Activated effector memory CD4-positive, alpha-beta T cell treated with Interleukin-2 at 50 U/mL for 16 hours (primary cell): ENCODE measurements at places on chromosomes 3 and 15.

DNA sequence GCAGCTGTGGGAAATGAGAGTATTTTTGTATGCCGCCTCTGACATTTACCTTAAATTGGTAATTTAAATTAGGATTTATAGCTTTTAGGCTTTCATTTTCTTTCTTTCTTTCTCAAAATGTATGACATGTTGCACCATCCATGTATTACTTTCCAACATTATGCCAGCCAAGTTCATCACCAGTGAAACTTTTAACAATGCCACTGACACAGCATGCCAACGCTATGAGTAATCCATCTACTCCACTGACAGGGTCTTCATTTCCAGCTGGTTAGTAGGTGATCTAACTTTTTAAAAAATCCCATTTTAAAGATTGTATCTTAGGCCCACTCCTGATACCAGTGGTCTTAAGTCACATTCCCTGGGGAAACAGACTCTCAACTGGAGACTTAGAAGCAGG is 21.8 kb upstream of the CLDN16 start:
- no peak for DNase-seq

- no peak for DNase-seq
Observed at GRCh38 chr3:132522353-132522752, 74.7 kb upstream of the ACKR4 start.

- DNase-seq, result no peak
Observed at GRCh38 chr3:135528413-135529015, 437.0 kb upstream of the PPP2R3A start.

GRCh38 chr15:73986776-73987056 is 5.4 kb downstream of the STOML1 start:
- no peak for DNase-seq

DNA sequence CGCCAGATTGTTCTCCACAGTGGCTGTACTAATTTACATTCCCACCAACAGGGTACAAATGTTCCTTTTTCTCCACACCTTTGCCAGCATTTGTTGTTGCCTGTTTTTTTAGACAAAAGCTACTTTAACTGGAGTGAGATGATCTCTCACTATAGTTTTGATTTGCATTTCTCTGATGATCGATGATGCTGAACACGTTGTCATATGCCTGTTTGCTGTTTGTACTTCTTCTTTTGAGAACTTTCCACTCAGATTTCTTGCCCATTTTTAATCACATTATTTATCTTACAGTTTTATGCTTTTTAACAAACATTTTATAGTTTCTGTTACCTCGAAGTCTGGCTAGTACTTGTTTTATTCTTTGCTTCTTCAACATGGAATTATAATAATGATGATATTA is 643.7 kb upstream of the ALCAM start:
- DNase-seq, result no peak

DNA sequence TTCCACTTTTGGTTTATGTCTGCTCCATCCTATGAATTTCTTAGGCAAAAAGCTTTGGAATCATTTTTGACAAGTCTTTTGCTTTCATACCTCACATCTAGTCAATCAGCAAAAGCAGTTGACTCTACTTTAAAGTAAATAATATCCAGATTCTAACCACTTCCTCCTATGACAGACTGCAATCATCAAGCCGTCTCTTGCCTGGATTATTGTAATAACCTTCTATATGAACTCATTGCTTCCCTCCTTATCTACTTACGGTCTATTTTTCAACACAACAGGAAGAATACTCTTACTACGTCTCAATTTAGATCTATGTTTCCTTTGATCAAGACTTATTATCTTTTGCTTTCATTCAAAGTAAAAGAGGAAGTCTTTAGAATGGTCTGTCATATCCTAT is 20.7 kb downstream of the CLDN1 start:
- DNase-seq, result no peak

DNA sequence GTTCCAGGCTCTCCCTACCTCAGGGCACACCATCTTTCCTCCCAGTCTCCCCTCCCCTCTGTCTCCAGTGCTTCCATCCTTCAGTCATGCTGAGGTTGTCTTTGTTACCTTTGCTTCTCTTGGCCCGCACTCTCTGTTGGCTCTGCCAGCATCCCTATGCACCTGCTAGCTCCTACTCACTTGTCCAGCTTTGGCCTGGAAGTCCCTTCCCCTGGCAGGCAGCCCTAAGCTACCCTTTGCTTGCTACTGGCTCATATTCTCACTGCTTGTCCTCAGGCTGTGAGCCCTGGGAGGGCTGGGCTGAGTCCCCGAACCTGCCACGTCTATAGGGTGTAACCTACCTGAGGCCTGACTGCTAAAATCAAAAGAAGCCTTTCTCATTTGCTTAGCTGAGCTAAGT is 122.7 kb downstream of the PGPEP1L start:
- no peak for DNase-seq

DNA sequence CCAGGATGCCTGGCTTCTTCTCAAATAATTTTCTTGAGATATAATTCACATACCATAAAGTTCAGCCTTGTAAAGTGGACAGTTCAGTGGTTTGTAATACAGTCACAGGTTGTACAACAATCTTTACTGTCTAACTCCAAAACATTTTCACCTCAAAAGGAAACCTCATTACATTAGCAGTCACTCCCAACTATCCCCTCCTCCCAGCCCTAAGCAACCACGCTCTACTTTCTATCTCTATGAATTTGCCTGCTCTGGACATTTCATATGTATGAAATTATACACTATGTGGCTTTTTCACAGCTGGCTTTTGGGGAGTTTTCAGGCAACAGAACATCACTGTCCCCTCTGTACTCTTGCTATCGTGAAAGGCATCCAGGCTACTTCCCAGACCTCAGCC is 17.5 kb downstream of the TGM5 start:
- no peak for DNase-seq

DNA sequence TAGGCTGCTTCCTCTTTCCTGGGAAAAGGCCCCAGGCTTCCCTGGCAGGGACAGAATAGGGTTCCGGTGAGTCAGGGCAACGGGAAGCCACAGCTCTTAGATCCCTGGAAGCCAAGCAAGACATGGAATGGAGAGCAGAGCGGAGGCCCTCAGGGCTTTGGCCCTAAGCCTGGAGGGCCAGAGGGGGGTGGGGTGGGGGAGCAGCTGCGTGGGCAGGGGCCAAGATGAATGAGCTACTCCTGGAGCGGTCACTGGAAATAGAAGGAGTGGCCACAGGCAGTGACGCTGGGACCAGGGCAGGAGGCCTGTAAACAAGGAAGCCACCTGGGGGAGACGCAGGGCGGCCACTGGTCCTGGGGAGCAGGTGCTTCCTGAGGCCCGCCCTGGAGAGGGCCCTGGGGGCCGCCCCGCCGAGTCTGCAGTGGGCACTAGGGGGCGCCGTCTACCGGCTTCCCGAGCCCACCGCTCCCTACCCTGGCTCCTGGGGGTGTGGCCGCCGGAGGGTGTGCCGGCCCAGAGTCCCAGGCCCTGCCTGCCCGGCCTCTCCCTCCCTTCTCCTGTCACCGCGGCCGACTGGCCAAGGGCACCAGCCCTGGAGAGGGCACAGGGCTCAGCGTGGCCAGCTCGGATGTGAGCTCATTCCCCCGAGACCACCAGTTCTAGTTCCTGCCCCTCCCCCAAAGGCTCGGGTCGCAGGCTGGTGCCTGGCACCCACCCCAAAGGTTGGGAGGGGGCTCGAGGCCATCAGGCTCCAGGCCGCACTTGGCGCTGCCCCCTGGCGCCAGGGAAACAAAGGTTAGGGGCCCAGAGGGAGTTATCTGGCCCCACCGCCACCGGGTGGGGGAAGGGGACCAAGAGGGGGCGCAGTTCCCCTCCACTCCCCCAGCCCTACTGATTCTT is 12.1 kb downstream of the VPS18 start:
- DNase-seq, result peak; percentile 58

DNA sequence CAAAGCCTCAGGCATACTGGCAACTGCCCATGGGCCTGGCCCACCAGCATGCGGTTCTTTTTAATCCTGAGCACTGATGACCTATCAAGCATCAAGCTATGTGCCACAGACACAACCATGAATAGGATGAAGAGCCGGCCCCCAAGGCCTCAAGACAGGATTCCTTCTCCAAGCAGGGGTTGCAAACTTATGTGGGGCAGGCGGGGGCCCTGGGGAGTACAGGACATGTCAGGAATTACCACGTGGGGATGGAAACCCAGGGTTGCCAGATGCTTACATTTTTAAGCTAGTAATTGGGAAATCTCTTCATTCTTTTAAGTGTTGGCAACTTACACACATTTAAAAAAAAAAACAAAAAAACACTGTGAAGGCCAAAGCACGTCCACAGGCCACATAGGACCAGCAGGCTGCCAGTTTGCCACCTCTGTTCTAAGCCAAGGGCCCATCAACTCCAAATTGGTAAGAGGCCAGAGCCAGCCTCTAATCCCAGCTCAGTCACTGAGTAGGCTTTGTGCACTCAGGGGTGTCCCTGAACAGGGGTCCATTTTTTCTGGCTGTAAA is 32.8 kb downstream of the BDH1 start:
- no peak for DNase-seq

DNA sequence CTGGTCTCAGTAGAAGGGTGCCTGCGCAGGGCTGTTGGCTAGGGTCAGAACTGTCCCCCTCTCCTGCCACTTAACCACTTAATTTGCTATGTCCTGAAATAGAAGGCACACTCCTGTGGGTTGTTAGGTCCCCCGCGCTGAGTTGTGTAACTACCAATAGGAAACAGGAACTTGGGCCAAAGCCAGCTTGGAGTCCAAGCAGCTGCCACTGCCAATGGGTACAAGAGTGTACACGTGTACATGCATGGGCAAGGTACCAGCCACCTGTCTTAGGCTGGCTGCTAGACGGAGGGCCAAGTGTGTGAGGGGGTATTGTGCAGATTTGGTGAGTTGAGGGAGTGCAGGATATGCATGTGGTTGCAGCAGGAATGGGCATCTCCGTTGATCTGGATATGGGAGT is 29.7 kb upstream of the POLG start:
- DNase-seq, result no peak

DNA sequence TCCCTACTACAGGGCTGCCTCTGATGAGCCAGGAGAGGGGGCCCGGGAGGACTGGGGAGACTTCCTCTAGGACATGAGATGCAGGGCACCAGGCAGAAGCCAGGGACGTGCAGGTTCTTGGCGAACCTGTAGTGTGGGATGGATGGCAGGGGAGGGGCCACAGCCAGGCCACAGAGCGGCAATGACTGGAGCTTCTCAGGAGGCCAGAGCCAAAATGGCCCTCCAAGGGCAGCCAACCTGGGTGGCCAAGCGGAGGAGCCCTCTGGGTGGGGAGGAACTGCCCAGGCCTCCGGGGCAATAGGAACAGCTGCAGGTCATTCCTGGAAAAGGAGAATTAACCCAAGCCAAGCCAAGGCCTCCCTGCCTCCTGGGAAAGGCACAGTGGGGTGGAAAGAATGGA is 224.5 kb downstream of the XXYLT1 start:
- no peak for DNase-seq

- no peak for DNase-seq
Observed at GRCh38 chr3:127779747-127780146, 42.6 kb downstream of the MGLL start.

DNA sequence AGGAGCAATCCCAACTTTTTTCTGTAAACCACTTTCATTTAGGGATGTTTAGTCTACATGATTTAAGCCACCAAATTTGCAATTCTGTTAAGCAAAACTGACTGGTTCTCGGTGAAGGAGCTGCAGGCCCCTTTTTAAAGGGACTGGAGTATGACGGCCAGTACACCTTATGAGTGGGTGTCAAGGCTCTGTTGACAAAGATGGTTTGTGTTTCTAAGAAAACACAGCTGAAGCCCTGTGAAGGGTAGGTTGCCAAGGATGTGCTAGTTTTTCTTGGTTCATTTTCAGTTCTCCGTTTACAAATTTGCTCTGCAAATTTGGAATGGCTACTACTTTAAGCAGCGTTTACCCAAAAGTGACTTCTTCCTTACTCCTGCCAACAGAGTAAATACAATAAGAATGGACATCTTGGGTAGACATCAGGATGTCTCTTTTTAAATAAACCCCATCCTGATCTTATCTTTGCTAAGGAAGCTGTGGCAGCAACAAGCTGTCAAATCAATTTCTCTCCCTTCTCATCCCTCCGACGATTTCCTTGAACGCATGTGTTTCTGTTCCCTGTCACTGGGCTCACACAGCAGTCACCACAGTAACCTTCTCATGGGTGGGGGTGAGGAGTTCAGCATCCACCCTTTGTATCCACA is 58.2 kb upstream of the CMTM8 start:
- DNase-seq, result no peak

- no peak for DNase-seq
Observed at GRCh38 chr3:45139372-45140140, 6.6 kb downstream of the CDCP1 start.

- no peak for DNase-seq
Observed at GRCh38 chr15:90126596-90127435, 24.5 kb upstream of the IDH2 start.

DNA sequence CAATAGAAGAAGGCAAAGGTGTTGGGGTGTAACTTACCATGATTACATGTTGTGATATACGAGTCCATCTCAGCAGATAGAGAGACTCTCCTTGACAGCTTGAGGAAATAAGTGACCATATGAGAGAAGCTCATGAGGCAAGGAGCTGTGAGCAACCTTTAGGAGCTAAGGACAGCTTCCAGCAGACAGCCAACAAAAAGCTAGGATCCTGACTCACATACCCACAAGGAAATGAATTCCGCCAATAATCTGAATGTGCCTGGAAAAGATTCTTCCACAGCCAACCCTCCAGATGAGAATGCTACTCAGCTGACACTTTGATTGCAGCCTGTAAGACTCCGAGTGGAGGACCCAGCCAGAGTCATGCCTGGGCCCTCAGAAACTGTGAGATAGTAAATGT is 339.6 kb upstream of the TPRG1 start:
- DNase-seq, result no peak

- DNase-seq, result peak; percentile 4
Observed at GRCh38 chr15:91055548-91056331, 33.3 kb upstream of the VPS33B start.

- DNase-seq, result no peak
Observed at GRCh38 chr3:14258906-14259904, 80.6 kb downstream of the LSM3 start.
